Effector memory CD4-positive, alpha-beta T cell (primary cell): ENCODE measurements at places on chromosomes 4 and X.

GRCh38 chr4:18069810-18070209, 48.3 kb upstream of the LCORL start:
- DNase-seq, result no peak

DNA sequence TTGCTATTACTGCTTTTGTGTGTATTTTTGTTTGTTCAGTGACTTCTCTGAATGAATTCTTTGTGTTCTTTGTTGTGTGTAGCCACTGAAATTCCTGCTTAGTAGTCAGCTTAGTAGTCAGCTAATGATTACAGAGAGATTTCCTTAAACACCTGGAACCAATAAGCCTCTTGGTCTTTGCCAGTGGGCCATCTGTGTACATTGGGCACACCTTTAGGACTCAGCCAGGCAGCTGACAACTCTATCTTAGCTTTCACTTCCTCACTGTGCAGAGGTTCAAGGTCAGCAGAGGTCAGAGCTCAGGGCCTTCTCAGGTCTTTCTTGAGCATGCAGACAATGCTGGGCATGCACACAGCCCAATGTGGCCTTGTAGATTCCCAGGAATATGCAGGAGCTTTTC, 59.3 kb downstream of the RWDD4 start:
- no peak for DNase-seq

GRCh38 chr4:88880501-88881226, 176.3 kb downstream of the FAM13A start:
- no peak for DNase-seq

DNA sequence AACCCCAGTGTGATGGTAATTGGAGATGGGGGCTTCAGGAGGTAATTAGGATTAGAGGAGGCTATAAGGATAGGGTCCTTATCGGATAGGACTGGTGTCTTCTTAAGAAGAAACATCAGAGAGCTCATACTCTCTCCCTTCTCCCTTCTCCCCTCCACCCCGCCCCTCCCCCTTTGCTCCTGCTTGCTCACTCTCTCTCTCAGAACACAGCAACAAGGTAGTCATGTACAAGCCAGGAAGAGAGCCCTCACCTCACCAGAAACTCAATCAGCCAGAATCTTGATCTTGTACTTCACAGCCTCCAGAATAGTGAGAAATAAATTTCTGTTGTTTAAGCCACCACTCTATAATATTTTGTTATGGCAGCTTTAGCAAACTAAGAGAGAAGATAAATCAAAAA, 4.5 kb downstream of the DDX60L start:
- no peak for DNase-seq

- no peak for DNase-seq
Measured at GRCh38 chr4:4302416-4302815, 12.4 kb downstream of the ZBTB49 start.

DNA sequence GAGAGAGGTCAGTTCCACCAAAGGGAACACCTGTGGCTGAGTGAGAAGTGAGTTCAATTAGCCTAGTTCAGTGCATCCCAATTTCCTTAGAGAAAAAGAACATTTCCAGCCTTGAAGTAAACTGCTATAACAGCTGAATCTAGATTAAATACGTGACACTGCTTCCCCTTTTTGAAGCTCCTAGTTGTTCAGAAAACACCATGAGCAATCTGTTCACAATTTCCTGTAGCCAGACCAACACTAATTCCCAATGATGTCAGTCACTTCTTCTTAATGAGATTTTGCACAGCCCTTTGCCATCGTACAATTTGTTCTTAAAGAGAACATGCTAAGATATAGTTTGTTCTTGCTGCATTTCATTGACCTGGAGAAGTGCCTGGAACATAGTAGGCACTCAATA, 144.6 kb upstream of the EDNRA start:
- DNase-seq, result no peak

DNA sequence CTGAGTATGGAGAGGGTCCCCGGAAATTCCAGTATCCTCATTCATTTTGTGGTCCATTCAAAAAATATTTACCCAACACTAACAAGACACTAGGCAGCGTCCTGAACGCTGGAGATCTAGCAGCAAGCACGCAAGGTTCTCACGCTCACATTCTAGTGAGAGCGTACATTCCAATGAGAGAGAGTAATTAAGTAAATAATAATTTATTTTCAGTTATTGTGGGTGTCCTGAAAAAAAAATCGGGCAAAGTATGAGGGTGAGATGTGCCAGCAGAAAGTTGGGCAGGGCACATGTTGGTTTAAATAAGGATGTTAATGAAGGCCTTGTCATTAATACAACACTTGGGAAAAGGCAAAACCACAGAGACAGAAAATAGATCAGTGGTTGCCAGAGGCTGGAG, 4.0 kb upstream of the TMEM156 start:
- DNase-seq, result no peak

- no peak for DNase-seq
Measured at GRCh38 chr4:136831553-136831952, 700.7 kb downstream of the PCDH18 start.

GRCh38 chrX:131762802-131763234, 218.9 kb downstream of the OR13H1 start:
- DNase-seq, result peak; percentile 29

DNA sequence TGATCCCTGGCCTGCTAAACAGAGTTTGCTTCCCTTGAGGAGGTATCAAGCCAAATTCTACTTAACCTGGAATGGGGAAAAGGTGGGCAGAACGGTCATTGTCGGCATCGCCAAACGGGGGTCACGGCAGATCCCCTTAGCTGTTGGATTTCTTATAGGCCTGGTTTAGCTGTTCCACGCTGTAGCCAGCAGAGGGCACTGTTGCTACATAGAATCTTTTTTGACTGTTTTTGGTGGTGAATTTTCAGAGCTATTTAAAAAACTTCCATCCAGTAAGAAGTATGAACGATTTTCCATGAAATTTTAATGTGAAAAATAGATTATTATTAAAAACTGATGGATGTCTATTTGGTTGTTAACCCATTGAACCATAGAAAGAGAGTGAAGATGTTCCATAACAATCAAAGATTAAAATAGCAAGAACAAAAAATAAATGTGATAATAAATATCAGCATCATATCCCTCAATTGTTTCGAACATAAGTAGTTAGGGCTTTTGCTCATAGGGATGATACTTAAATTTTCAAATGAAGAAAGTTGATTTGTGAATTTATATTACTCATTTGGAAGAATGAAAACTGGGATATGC, 56.6 kb downstream of the LINC00632 start:
- DNase-seq, result peak; percentile 4

DNA sequence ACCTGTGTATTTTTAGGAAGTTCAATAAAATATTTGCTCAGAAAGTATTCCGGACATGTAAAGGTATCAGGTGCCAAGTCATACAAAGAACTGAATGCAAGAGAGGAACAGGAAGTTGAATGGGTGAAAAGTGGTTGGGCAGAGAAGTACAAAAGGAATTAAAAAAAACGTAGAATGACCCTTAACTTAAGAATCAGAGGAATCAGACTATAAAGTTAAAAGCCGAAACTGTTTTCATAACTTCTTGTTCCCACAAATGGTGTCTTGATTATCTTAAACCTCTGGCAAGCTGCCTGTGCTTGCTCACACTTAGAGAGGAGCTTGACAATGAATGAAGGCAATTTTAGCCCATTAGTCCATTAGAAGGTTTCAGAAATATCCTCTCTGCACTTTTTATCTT, 81.6 kb upstream of the HHIP start:
- DNase-seq, result no peak

DNA sequence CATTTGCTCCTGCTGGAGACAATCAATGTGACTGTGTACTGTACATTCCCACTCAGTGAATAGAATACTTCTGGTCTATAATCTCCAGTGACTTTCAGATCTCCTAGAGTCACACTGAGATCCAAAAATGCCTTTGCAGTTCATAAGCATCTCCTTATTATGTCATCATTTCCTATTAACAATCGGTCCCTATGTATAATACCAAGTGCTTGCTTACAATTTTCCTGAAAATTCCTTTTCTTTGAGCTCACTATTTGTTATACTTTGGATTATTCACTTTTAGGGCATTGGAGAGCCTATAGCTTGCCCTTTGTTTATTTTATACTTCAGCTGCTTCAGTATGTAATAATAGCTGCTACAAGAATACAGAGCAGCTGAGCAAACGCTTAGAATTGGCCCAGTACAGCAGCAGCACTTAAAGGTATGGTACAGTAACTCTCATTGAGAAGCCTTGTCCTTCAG, 313.0 kb downstream of the DCTD start:
- no peak for DNase-seq

GRCh38 chrX:19212037-19212436, 89.8 kb upstream of the ADGRG2 start:
- DNase-seq, result no peak

DNA sequence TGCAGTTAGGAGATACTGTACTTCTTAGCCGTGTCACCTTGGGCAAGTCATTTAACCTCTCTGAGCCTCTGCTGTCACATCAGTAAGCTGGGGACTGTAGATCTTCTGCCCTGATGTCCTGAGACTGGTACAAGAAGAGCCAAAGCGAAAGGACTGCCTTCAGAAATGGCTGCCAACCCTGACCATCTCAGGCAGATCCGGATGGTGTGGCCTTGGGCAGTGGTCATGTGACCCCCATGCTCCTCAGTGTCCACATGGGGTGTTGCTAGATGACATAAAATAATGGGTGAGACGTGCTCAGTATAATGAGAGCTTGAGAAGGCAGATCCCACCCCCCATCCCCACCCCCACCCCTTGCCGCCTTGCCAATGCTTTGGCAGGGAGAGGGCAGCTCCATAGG, 60.4 kb upstream of the MTM1 start:
- DNase-seq, result no peak

DNA sequence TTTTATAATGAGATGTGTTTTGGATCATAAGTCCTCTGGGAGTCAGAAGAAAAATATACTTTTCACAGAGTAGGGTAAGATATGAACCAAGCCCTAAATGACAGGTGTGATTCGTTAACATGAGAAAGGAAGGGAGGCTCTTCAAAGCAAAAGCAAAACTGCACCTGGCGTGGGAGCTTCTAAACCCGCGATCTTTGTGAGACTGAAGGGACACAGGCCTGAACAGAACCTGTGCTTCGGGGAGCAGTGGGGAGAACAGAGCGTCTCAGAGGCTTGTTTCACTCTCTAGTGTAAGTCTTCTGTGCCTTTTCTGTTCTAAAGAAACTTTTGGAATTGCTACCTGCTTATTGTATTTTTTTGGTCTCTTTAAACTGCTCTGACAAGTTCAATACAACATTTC, 30.2 kb upstream of the CYP4V2 start:
- no peak for DNase-seq

GRCh38 chr4:38055566-38055965, 95.4 kb downstream of the PTTG2 start:
- DNase-seq, result no peak

DNA sequence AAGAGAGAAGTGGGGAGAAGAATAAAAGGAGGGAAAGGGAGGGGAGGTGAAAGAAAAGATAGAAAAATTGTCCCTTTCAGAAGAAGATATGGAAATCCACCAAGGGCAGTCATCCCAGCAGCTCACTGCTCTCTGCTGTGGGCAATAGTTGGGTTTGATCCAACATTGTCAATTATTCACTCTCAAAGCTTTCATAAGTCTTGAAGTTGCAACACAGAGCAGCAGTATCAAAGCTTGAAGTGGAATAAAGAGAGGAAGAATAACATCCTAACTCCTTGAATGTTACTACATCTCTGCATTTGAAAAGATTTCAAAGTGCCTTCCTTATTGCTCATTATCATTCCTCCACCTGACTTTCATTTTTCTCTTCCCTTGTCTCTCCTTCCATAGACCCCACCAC, 62.3 kb upstream of the HHIP start:
- no peak for DNase-seq

DNA sequence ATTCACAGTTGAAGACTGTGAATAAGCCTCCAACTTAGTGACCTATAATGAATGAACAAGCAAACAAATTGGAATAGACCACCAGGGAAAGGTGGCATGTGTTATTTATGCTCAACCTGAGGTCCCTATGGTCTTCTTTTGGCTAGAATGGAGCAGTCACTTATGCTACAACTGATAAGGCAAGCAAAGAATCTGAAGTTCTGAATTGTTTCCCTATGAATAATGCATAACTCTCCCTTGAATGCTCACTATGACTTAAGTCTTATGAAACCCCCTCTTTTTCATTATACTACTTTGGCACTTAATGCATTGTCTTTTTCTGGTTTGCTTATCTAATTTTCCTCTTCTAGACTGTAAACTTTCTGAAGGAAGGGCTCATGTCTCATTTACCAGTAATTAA, 2.6 kb downstream of the GIMD1 start:
- no peak for DNase-seq

- DNase-seq, result no peak
Measured at GRCh38 chr4:177266506-177266905, 43.2 kb upstream of the NEIL3 start.

- DNase-seq, result no peak
Measured at GRCh38 chr4:32672359-32672758, 1952.2 kb downstream of the PCDH7 start.

DNA sequence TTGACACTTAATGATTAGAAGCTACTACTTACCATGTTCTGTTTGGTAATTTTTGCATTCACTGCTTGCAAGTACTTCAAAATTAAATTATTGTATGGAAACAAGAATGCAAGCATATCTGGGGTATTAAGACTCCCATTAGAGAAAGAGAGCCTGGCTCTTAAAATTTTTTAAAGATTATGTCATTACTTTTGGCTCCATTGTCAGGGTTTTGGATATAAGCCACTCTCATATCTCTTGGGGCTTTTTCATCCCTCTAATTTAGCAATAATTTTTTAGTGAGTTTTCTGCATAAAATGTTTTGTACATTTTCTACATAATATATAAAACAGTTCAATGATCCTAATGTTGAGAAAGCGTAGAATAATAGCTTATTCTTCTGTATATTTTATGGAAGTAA, 49.4 kb downstream of the SLC9A6 start:
- DNase-seq, result no peak

- no peak for DNase-seq
Measured at GRCh38 chrX:150889131-150889530, 9.3 kb downstream of the CD99L2 start.

GRCh38 chr4:2159931-2160330, 82.0 kb downstream of the HAUS3 start:
- DNase-seq, result no peak

GRCh38 chr4:84691800-84692199, 108.9 kb downstream of the CDS1 start:
- no peak for DNase-seq

GRCh38 chr4:128322311-128322710, 34.7 kb upstream of the PGRMC2 start:
- no peak for DNase-seq

- no peak for DNase-seq
Measured at GRCh38 chrX:150476164-150476699, 92.2 kb upstream of the MTM1 start.

DNA sequence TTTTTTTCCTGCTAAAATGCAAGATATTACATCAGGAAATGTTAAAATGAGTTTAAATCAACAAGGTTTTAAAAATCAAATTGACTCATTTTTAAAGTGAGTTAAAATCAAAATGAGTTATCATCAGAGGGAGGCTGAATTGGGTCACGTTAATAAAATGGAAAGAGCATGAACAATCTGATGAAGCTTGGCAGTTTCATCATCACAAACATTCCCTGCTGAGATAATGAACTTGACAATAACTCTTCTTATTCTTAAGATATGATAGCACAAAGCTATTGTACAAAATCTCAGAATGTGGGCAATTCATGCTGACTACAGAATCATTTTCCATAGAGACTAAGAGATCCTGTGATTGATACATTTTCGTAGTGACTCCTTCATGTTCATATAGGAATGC, 1086.7 kb downstream of the STIM2 start:
- DNase-seq, result no peak
